ENCODE measurements at places on chromosomes 6 and 20.

- no peak for DNase-seq
Measured at GRCh38 chr6:20652299-20653084, 118.2 kb downstream of the CDKAL1 start.

GRCh38 chr6:3453413-3454272 is 3.2 kb downstream of the SLC22A23 start:
- no peak for DNase-seq

DNA sequence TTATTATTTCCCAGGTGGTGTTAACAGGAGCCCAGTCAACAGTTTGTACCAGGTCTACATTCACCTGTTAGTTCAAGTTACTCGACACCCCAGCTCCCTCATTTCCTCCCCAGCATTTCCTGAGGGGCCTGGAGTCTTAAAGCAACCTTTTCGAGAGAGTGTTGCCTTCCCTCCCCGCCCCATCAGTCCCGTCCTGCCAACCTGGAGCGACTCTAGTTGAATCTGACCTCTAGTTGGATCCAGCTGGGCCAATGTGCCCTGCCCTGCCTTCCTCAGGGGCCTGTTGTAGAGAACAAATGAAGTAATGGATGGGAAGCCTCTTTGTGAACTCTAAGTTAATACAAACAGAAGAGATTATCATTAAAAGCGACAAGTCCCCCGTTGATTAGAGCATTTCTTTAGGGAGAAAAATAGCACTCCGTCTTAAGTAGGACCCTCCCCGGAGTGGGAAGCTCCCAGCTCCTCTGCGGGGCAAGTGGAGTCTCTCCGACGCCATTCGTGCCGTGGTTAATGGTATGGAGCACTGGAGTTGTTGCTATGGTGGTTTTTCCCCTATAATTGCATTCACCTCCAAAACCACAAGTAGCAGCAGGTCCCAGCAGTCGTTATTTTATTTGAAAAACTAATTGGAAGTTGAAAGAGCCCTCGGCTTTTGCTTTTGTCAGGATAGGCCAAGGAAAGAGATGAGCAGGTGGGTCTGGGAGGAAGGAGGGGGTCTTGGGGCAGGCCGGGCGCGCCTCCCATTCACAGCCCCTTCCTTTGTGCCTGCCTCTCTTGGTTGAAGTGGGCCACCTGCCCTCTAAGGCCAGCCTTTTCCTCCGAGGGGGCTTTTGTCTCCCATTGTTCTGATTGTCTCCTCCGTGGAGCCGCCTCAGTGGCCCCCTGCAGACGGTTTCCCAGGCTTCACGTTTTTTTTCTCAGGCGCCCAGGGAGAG is 16.1 kb downstream of the GHRH start:
- DNase-seq, result no peak

- no peak for DNase-seq
Measured at GRCh38 chr6:114862064-114862463, 519.2 kb upstream of the HS3ST5 start.

GRCh38 chr6:20292905-20293304 is 80.6 kb upstream of the MBOAT1 start:
- DNase-seq, result no peak

All from HS-5 (cell line).